ENCODE measurements at places on chromosomes 12 and 14.

GRCh38 chr14:76786601-76787000 lies 25.3 kb downstream of the VASH1 start:
- DNase-seq, result peak; percentile 95

DNA sequence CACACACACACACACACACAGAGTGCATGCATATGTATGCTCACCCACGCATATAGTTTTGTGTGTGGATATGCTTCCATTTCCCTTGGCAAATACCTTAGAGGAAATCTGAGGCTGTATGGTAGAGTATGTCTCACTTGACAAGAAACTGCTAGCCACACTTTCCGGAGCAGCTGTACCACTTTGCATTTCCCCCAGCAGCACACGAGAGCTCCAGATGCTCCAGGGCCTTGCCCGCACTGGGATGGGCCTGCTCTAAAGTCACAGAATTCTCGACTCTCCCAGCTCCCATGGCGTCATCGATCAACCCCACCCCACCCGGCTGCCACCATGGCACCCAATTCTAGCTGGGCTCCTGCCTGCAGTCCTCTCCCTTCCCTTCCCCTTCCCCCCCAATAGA lies 21.9 kb downstream of the CLMN start:
- no peak for DNase-seq

- DNase-seq, result no peak
Observed at GRCh38 chr14:94887591-94887990, 117.7 kb upstream of the GSC start.

DNA sequence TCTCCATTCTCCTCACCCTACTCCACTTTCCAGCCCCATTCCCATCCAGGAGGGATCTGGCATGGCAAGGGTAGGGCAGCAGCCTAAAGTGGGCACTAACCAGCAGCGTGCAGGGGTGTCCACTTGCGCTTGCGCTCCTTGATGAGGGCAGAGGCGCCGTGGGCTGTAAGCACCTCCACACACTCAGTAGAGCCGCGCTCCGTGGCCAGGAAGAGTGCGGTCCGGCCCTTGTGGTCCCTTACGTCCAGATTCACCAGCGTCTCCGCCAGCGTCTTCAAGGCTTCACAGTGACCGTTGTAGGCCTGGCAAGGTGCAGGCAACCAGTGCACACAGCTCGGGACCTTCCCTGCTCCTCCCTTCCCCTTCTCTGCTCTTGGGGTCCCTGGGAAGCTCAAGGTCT lies 10.3 kb downstream of the ANKRD52 start:
- DNase-seq, result no peak

DNA sequence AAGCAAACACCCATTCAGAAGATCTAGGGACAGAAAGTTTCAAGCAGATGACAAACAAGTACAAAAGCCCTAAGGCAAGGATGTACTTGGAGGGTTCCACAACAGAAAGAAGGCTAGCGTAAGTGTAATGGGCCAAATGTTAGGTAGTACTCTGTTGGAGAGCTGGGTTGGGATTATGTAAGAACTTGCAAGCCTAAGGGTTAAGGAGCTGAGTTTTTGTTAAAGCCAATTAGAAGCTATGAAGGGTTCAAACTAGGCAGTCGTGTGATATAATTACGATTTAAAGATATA lies 41.4 kb downstream of the HECTD1 start:
- no peak for DNase-seq

Data from cerebellar cortex (tissue), 1 donor.